ENCODE measurements at places on chromosomes 4 and X. TPM values are rescaled to one million over a fixed set of nuclear protein-coding genes. Genes with fewer than 3 reads are reported as not detected.

Gene MAGEB10
- total RNA-seq, result not detected

Gene WDR1
- total RNA-seq, result 214 TPM

Gene CT45A1
- not detected for total RNA-seq

Gene MAGEA9B
- total RNA-seq, result 0.07 TPM

Gene SEC24D
- 17.3 TPM for total RNA-seq

Gene ENPEP
- not detected for total RNA-seq

Gene CLDN22
- total RNA-seq, result not detected

Gene CT45A7
- total RNA-seq, result not detected

Gene CFAP299
- total RNA-seq, result not detected

Gene XG
- not detected for total RNA-seq

Gene USP17L11
- not detected for total RNA-seq

Gene SMR3B
- total RNA-seq, result not detected

Gene FGF2
- 32.5 TPM for total RNA-seq

Gene SPANXB1
- total RNA-seq, result 2.6 TPM

Gene FSTL5
- total RNA-seq, result 0.07 TPM

Gene SPOCK3
- 0.10 TPM for total RNA-seq

Gene NEXMIF
- total RNA-seq, result 0.23 TPM

Gene TMEM144
- total RNA-seq, result 4.6 TPM

Gene GDPD2
- total RNA-seq, result not detected

Gene HERC6
- total RNA-seq, result 3.2 TPM

Gene WAS
- total RNA-seq, result 0.17 TPM

Gene SEC31A
- 88.4 TPM for total RNA-seq

Gene SYTL4
- total RNA-seq, result 3.0 TPM

Gene INTU
- 1.1 TPM for total RNA-seq

Gene ODAPH
- total RNA-seq, result 0.23 TPM

Gene CHIC2
- total RNA-seq, result 9.0 TPM

Gene DMD
- total RNA-seq, result 0.03 TPM

Gene XAGE1A
- total RNA-seq, result not detected

Gene ARMCX2
- not detected for total RNA-seq

Gene RS1
- not detected for total RNA-seq

Gene BMP3
- total RNA-seq, result not detected

Gene ERAS
- total RNA-seq, result not detected

Gene COL4A5
- total RNA-seq, result 14.2 TPM

Gene DGAT2L6
- not detected for total RNA-seq

Gene PDGFRA
- 0.96 TPM for total RNA-seq

Gene GPR50
- total RNA-seq, result 0.19 TPM

Gene DCAF12L1
- not detected for total RNA-seq

Gene TLR7
- 0.04 TPM for total RNA-seq

Gene PAGE2B
- not detected for total RNA-seq

Gene ADAMTS3
- total RNA-seq, result not detected

Gene TEX11
- not detected for total RNA-seq

Gene PCYT1B
- total RNA-seq, result not detected

Gene SORCS2
- 4.7 TPM for total RNA-seq

Gene ASB11
- not detected for total RNA-seq

Gene NDUFA1
- total RNA-seq, result 239 TPM

Gene DCTD
- total RNA-seq, result 78.7 TPM

Gene KLHL5
- total RNA-seq, result 51.2 TPM

Gene CITED1
- total RNA-seq, result 1.3 TPM

Gene ARHGEF38
- total RNA-seq, result not detected

Gene KIF4A
- 23.3 TPM for total RNA-seq

Gene TLL1
- total RNA-seq, result 0.14 TPM

Gene JCHAIN
- 0.16 TPM for total RNA-seq

Gene TSPAN7
- total RNA-seq, result 2.9 TPM

All from A549 treated with DMSO at 1 μM for 4 hours (cell line).